ENCODE measurements at places on chromosomes 5 and 9.

GRCh38 chr9:26033336-26033735 lies 355.1 kb upstream of the TUSC1 start:
- DNase-seq, result no peak

GRCh38 chr5:91956738-91957137 lies 573.6 kb upstream of the ARRDC3 start:
- DNase-seq, result no peak

DNA sequence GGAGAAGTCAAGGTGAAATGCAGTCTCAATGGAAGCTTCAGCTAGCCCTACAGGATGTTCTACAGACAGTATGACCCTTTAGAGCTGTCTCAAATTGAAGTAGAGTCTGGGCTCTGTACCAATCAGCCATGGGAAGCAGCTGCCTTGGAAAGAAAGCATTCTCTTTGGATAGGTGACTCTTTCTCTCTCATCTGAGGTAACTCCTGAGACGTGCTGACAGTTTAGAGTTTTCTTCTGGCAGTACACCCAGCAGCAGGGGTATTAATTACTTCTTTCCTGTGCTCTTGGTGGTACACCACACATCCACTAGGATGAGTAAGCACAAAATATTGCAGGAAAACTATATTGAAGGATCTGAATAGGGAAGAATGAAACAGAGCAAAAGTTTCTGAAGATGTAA lies 329.6 kb upstream of the RGMB start:
- DNase-seq, result no peak

DNA sequence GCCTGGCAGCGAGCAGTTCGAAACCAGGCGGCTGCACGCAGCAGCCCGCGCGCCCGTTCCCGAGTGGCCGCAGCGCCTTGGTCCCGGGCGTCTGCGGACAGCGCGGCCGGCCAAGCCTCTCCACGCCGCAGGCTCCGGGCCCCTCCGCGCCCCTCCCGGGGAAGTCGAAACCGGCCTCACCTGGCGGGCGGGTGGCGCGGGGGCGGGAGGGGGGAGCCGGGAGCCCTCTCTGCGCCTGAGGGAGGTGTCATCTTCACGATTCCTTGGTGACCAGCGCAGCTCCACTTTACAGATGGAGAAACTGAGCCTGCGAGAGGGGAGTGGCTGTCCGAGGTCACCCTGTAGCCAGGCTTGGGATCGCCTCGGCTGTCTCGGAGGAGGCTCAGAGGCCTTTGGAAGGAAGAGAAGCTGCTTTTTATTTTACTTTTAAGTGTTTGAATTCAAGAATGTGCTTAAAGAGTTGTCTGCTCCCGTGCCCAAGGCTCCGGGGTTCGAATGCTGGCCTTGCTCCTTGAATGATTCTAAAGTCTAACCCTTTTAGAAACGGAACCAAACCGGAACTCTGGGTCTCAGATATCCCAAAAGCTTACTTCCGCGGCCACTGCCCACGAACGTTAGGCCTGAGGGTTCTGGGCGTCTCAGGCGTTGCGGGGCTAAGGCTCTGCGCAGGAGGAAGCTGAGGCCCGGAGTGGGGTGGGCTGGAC lies 662 bp downstream of the SUSD3 start:
- DNase-seq, result no peak

GRCh38 chr9:116390303-116391228 lies 237.0 kb downstream of the PAPPA start:
- no peak for DNase-seq

DNA sequence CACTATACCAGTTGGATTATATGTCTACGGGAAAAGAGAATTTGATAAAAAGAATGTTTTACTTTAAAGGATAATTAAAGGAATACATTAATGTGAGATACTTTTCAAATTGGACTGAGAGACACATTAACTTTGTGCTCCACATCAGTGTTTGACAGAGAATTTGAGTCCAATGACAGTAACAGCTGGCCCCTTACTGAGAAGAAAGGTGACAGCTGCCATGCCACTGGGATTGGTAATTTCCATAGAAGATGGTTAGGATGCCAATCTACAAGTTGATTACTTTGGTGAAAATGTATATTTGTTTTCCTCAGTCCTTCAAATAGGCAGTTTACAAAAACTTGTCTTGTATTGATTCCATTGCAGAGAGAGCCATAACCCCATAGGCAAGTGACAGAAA lies 578.4 kb downstream of the SLCO4C1 start:
- no peak for DNase-seq

DNA sequence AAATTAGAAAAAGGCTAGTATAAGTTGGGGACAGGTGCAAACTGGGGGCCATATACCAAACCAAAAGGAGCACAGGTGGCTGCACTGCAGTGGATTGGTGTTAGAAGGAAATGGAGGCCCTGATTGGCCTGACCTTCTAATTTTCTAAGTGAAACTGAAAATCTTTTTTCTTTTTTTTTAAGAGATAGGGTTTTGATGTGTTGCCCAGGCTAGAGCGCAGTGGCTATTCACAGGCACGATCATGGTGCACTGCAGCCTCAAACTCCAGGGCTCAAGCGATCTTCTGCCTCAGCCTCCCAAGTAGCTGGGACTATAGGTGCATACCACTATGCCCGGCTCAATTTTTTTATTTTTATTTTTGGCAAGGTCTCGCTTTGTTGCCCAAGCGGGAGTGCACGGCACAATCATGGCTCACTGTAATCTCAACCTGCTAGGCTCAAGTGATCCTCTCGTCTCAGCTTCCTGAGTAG lies 9.8 kb upstream of the CCDC69 start:
- no peak for DNase-seq

GRCh38 chr5:41707853-41708603 lies 162.2 kb downstream of the OXCT1 start:
- DNase-seq, result peak; percentile 14
